ENCODE measurements at places on chromosomes 5 and 9.

DNA sequence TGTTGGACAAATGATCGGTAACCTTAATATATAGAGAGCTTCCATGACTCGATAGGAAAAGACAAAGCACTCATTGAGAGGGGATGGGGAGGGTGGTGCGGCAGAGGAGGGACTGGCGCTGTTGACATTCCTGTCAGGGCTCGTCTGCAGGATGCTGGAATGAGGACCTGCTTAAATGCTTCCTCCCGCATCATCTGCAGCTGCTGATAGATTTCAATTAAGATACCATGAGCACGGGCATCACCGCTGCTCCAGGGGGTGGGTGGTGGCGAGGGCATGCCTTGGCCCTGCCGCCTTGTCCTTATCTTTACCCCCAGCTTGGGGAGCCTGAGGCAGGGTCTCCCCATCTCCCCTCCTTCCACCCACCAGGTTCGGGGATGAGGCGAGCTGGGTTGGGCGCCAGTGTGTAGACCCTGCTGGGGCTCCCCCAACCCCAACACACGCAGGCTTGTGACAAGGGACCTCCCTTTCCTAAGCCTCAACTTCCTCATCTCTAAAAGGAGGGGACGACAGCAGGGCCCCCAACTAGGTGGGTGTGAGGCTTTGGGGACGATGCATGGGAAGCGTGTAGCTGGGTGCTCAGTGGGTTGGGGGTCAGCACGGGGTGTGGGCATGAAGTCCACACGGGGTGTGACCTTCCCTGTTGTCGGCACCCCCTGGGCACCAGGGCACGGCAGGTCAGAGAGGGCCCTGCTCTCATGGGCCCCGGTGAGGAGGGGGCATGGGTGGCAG is 11.7 kb upstream of the QRFP start:
- DNase-seq: no peak

DNA sequence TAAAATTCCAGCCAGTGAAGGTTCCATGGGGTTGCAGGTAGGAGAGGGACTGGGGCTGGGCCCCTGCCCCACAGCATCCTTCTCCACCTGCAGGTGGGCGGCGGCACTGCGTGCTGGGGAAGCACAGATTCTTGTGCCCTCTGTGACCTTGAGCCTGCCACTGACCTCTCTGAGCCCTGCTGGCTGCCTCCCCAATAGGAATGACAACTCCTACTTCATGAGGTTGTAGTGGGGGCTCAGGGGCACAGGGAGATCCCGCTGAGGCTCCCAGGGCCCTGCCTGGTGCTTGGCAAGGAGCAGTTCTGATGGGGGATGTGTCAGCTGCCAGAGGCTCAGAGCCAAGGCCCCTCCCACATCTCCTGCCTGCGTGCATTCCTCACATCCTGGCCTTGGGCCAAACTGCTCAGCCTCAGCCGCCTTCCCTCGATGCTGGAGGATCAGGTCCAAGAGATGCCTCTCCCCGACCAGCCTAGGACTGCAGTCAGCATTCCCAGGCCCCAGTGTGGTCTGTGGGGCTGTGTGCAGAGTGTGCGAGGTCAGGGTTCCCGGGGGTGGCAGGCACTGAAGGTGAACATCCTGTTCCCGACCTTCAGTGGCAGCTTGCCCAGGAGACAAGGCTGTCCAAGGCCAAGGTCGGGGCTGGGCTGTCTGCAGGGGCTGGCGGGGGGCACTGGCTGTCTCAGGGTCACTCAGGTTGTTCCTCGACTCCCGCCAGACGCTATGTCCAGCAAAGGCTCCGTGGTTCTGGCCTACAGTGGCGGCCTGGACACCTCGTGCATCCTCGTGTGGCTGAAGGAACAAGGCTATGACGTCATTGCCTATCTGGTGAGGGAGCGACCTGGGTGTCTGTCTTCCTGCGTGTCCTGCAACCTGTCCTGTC is 7.0 kb downstream of the ASS1 start:
- no peak for DNase-seq

- DNase-seq: no peak
Observed at GRCh38 chr9:115686069-115686468, 467.5 kb upstream of the PAPPA start.

DNA sequence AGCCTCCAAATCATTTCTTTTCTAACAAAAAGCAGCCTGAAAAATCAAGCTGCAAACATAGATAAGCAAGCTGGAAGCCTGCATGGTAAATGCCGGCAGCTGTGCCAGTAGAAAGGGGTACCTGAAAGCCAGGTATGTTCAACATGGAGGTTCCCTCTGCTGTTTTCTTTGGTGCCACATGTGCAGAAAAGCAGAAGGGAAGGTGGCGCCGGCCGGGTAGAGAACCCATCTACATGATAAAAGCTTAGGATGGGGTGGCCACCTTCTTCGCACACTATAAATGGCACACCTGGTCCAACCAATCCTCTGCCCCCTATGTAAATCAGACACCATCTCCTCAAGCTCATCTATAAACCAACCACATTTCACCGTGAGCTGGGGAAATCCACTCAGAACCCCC is 268.9 kb upstream of the IRX2 start:
- DNase-seq: no peak

DNA sequence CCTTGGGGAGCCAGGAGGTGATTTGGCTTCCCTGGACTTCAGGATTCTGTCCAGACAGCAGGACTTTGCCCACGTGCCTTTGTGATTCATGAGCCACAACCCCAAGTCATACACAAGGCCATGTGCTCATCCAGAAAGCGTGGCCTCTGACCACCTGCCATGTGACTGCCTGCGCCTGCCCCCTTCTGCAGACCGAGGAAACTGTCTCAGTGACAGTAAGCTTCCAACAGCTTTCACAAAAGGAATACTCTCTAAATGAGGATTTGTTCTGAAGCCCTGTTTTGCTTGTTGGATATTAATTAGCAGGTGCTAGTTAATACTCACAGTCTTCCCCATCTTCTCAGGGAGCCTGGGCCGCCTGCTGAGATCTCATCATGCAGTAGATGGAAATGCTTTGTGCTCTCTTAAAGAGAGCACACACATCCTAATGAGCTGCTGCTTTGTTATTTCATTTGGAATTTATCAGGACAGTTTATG is 36.9 kb upstream of the ANGPTL2 start:
- no peak for DNase-seq
